ENCODE measurements at places on chromosomes 11 and 22.
A peak's percentile ranks its signal among the peaks of the same experiment; 100 is the strongest.

DNA sequence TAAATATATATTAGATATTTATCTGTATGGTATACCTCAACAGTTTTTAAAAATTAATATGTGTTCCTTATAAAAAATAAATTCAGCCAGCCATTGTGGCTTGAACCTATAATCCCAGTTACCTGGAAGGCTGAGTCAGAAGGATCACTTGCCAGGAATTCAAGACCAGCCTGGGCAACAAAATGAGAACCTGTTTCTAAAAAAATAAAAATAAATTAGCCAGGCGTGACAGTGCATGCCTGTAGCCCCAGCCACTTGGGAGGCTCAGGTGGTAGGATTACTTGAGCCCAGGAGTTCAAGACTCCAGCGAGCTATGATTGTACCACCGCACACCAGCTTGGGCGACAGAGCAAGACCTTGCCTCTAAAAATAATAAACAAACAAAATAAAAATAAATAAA, 54.9 kb downstream of the PHF21A start:
- no peak for DNase-seq

DNA sequence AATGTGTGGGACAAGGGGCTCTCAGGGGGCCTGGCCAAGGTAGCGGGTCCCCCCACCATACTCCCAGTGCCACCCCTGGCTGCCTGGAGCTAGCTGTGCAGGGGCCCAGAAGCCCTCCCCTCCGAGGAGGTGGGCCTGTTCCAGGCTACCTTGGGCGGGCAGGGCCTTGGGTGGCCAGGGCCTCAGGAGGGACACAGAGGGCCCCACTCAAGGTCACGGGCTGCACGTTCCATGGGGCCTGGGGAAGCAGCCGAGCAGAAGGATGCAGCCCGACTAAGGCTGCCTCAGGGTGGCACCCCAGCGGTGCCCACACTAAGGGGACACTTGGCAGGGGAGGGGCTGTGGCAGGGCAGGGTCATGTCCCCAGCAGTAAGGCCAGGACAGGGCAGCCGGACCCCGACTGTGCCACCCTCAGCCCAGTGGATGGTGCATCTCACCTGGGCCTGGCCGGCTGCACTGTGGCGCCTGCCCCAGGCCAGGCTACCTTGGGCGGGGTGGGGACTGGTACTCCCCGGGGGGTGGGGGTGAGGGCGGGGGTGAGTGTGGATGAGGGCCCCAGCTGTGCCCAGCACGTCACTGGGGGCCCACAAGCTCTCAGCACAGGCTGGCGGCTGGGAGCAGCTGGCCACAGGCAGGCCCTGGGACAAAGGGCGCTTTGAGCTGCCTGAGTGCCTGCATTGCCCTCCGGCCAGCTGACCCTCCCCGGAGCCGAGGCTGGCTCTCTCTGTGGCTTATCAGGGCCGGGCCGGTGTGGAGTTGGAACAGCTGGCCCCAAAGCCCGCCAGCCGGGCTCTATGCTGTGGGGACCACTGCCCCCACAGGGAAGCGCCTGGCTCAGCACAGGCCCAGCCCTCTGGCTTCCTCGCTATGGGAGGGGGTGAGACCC, 117.1 kb downstream of the KCNQ1 start:
- no peak for DNase-seq

- no peak for DNase-seq
These were observed 82.9 kb upstream of the PPARA start for GRCh38 chr22:46067159-46068111.

DNA sequence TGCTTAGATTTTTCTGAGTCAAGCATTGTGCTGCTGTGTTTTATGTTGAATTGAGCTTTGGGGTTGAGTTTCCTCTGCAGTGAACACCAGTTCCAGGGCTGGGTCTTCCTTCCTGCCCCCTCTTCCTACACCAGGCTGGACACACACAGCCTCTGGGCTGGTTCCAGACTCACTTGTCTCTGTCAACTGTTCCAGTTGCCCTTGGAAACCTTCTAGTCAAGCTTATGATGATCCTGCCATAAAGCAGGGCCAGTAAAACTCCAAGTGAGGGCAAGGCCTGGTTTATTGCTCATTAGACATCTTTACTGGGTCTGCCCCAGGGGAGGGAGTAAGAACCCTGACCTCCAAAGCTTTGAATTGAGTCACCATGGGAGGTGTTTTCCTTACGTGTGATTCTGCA, 61.1 kb downstream of the KIAA1671 start:
- DNase-seq: no peak

GRCh38 chr22:46373921-46374662, 38.6 kb downstream of the TRMU start:
- DNase-seq: no peak

DNA sequence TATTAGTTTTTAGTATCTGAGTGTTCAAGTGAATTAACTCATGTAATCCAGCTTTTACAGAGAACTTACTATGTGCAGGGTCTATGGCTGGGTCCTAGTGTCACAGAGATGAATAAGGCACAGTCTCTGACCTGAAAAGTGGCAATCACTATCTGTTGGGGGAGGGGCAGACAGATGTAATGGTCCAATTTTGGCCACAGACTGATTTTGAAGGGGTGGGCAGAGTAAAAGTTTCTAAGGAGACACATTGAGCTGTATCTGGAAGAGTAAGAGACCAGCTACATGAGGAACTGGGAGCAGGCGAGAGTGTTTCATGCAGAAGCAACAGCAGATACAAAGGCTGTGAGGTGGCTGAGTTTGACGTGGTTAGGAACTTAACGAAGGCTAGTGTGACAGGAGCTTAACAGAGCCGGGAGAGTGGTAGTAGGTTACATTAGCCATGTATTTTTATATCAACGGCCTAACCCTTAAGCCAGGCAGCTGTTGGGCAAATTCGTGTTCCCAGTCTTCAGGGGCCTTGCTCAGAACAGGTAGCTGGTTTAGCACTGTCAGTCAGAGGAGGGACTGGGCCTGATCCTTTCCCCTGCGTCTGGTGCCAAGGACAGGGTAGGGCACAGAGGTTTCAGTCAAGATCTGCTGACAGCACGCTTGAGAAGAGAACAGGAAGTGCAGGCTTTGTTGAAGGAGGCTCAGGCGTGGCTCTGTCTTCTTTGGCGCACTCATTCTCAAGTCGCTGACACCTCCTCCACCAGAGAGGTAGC, 1.4 kb upstream of the STIM1 start:
- DNase-seq: no peak

GRCh38 chr22:39239561-39240423, 5.0 kb downstream of the PDGFB start:
- no peak for DNase-seq

- DNase-seq: peak; percentile 45
These were observed 705 bp downstream of the CLDN5 start for GRCh38 chr22:19523240-19524169.

DNA sequence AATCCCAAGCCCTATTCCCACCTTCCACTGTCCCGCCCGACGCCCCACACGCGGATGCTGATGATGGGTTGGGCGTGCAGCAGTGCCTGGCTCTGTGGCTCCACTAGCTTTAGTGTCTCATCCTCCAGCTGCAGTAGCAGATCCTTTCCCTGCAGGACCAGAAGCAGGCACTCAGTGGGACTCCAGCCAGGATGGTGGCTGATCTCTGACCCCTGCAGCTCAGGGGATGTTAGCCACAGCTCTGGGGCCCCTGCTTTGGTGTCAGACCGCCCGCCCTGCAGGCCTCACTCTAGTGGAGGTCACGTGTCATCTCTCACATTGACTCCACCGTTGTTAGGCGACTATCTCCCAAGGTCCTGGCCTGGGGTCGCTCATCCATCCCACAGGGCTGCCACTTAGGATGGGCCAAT, 11.8 kb downstream of the SMPD1 start:
- peak; percentile 64 for DNase-seq

DNA sequence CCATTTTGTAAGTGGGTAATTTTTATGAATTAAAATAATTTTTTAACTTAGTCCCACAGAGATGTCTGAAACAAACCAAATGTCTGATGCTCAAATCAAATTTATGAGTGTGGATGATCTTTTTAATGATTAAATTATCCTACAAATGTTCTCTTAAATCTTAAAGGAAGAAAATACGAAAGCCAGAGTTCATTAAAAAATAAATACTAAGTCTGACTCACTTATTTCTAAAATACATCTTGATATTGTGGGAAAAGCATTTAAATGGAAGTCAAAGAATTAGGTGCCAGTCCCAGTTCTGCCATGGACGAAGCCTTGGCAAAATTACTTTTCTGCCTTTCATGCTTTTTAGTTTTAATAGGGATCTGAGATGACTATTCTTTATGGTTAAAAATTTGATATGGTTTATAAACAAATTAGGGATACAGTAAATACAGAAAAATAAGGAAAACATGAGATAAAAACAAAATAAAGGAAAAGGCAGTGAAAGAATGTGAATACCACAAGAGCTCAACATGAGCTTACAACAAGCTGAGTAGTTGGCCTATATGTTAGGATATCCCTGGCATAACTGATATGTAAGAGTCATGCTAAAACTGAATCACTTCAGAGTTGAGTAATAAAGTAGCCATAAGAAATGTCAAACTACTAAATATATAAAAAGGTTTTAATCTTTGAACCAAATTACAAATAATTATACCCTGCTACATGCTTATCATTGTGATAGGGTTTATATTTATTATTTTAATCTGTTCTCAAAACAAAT, 9.2 kb downstream of the CCDC34 start:
- no peak for DNase-seq

DNA sequence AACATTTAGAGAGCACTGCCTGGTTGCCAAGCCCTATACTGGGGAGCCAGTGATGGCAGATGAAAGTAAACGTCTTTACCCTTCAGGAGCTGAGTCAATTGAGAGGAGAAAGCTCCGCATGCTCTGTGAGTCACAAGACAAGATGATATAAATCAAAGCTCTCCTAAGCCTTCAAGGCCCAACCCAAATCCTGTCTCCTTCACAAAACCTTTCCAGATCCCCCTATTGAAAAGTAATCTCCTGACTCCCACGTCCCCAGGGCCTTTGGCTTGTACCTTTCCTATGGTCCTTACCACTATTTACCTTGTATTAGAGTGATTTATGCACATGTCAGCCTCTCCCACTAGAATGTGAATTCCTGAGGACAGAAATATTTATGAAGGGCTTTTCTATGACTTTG, 230.1 kb upstream of the TENM4 start:
- DNase-seq: no peak

- peak; percentile 73 for DNase-seq
These were observed 20.1 kb upstream of the BDNF start for GRCh38 chr11:27720277-27720830.

DNA sequence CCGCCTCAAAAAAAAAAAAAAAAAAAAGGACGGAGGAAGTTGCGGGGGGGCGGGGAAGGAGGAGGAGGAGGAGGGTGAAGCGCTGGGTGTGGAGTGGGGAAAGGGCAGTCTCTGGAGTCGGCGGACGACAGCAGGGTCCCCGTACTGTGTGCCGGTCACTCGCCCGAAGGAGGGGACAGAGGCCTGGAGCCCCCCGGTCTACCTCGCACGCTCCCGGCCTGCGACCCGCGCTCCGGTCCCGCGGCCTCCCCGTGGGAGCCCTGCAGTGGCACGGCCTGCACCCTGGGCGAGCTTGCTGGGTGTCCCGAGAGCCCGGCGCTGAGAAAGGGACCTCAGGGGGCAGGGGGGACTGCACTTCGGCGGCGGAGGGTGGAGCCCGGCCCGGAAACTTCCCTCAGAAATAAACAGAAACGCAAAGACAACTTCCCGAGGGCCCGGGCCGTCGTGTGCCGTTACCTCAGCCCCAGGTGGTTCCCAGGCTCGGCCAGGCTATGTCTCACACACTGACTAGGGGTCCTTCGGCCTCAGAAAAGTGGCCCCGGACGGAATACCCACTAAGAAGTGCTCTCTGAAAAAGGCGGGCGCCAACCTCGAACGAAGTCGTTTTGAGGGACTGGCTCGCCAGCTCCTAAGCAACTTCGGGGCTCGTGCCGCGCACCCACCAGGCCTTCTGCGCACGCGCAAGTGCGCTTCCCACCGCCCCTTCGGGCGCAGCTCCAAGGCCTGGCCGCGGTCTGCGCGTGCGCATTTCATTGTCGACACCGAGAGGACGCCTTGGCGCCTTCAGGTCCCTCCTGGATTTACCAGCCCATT, at the start of gene MAJIN:
MAJIN (minus strand) TSS at position 688 of the 813 bp plus-strand sequence. CDS start 12,703 bp downstream, outside the sequence.
- peak; percentile 85 for DNase-seq

DNA sequence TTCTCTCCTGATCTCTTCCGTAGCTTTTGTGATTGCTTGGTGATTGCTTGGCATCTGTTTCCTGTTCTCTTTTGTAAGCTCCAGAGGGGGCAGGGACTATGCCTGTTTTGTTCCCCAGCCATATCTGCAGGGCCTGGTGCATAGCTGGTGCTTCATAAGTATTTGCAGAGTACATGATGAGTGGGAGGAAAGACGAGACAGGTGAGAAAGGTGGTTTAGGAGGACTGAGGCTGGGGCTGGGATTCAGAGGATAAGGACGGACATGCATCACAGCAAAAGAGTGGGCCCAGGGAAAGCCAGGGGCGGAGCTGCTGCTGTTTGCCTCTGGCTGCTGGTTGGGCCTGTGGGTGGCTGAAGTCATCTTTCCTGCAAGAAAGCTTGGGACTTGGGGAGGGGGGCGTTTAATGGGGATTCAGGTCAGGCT, 62.4 kb downstream of the DSCAML1 start:
- DNase-seq: no peak

- DNase-seq: no peak
These were observed 173.9 kb upstream of the B3GAT1 start for GRCh38 chr11:134585666-134586610.

DNA sequence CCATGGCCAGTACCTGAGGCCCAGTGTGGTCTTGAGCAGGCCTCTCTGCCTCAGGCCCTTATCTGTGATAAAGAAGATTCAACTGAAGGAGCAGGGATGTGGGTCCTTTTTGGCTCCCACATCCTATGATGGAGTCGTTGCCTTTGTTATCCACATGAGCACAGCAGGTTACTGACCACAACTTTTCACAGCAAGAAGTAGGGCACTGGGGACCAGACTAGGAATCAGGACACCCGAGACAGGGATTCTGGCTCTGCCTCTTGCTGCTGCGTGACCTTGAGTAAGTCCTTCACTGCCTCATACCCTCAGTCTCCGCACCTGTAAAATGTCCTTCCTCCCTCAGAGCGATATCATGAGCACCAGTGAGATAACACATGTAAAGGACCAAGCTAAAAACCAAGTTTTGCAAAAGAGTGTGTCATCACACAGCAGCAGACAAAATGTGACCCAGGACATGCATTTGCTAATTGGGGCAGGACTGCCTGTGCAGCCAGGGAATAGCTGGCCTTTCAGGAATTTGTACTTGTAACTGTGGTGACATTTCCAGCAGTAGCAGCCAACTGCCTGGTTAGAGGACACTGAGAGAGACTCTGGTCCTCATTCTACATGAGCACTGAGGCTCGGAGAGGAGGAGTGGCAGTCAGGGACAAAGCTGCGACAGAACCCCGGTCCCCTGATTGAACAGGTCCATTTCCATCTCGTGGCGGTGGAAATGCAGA, 13.2 kb upstream of the SMIM35 start:
- DNase-seq: no peak

DNA sequence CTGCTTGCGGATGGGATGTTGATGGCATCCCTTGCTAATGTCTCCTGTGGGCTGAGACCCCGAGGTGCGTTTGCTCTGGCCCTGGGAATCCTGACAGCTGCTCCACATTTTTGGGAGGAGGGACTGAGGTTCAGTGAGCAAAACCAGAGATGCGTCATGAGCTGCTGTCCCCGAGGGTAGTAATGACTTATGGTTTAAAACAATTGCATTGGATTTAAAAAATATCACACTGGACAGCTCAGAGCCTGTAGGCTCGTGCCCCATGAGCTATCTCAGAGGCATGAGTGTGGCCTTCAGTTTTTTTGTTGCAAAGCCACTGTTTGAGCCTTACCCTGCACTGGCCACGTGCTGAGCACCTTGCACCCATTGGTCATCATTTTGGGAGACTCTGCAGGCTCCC, 20.9 kb upstream of the PARVG start:
- no peak for DNase-seq

Measured in GM20000 (cell line).